Right ventricle myocardium inferior (tissue), 1 donor: ENCODE measurements at places on chromosomes 5 and 9.

- DNase-seq, result no peak
Observed at GRCh38 chr5:132428484-132429462, 59.3 kb downstream of the SLC22A5 start.

DNA sequence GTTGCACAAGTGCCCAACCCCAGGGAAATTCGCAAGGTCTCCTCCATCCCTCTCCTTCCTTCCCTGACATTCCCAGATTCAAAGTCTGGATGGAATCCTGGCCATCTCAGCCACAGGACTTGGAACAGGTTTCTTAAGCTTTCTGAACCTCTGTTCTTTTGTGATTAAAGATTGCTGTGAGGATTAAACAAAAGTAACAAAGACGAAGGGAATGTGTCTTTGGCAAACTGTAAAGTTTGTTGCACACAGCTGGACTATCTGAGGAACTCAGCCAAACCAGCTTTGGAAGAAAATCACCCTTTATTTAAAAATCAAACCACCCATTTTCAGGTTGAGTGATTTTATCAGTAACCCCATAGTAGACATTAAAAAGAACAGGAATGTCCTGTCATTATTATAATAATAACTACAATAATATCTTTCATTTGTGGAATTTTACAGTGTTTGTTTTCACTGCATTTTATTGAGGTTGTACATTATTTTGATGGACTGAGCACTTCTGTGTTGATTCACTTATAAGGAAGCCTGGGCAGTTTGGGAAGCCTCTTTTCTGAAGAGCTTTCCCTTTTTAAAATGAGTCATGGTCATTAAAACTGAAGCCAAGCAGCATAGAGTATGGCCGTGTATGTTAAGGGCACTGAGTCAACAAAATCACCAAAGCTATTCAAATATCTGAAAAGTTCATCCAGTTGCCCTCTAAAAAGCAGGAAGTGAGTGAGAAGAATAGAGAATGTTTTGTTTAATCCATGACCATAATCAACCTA is 310.2 kb downstream of the AGTPBP1 start:
- DNase-seq, result no peak

GRCh38 chr5:54610197-54610944 is 92.8 kb downstream of the SNX18 start:
- DNase-seq, result no peak

- no peak for DNase-seq
Observed at GRCh38 chr9:70060148-70060882, 16.7 kb downstream of the MAMDC2 start.

DNA sequence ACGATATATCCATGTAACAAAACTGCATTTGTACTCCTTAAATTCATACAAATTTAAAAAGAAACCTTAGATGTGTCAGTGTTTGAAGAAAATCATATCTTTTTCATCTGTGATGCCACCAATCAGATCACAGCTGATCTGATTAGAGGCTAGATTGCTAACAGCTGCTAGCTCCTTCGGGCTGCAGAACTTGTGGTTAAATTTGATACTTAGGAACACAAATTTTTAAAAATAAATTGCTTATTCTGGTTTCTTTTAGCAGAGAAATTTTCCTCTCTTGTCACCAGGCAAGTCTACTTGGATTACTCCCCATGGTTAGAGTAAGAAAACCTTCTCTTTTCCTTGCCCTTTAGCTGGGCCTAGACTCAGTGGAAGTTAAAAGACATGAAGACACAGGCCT is 94.6 kb upstream of the RANBP6 start:
- DNase-seq, result no peak

DNA sequence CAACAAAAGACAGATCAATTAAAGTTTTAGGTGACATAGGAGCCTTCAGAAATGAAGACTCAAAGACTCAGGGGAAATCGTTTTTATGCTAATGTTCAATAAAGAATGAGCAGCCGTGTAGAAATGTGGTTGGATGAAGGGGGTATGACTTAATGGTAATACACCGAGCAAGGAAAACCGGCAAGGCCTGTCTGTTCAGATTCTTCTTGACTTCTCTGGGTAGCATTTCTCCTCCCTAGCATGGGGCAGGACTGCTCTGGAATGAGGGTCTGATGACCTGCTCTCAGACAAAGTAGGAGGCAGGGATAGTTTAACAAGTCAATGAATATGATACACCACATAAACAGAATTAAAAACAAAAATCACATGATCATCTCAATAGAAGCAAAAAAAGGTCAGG is 487.4 kb downstream of the ZNF608 start:
- DNase-seq, result no peak
